ENCODE measurements at places on chromosomes 7 and 10.

GRCh38 chr10:14681305-14681704 lies 93.4 kb downstream of the FAM107B start:
- no peak for ATAC-seq

- ATAC-seq, result no peak
These were observed 95.4 kb upstream of the INSIG1 start for GRCh38 chr7:155202106-155202871.

- peak; percentile 11 for ATAC-seq
These were observed 26.9 kb downstream of the TMEM120A start for GRCh38 chr7:75967487-75967997.

GRCh38 chr10:93461807-93462178 lies 20.3 kb downstream of the MYOF start:
- no peak for ATAC-seq

GRCh38 chr7:158053183-158053915 lies 534.3 kb downstream of the PTPRN2 start:
- ATAC-seq, result no peak

GRCh38 chr7:136026209-136026608 lies 49.0 kb upstream of the MTPN start:
- no peak for ATAC-seq

- no peak for ATAC-seq
These were observed 8.9 kb downstream of the MYO1G start for GRCh38 chr7:44969701-44970522.

Data from gastroesophageal sphincter (tissue), 4 donors.